NAMALWA (cell line): ENCODE measurements at places on chromosomes 5 and 9.

DNA sequence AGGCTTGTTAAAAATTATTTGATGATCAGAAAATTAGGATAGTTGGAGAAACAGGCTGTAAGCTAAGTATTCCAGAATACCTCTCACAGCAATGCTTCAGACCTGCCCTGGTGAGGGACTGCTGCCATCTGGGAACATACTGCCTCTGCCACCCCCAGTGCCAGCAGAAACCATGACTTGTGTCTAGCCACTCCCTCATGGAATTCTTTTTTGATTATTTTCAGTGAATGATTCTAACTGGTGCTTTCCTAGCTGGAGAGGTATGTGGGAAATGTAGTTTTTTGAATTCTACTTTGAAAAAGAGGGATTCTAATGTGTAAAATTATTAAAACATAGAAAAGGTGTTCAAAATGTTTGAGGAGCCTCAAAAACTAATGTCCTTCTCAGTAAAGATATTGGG, 126.3 kb downstream of the HMHB1 start:
- no peak for DNase-seq

DNA sequence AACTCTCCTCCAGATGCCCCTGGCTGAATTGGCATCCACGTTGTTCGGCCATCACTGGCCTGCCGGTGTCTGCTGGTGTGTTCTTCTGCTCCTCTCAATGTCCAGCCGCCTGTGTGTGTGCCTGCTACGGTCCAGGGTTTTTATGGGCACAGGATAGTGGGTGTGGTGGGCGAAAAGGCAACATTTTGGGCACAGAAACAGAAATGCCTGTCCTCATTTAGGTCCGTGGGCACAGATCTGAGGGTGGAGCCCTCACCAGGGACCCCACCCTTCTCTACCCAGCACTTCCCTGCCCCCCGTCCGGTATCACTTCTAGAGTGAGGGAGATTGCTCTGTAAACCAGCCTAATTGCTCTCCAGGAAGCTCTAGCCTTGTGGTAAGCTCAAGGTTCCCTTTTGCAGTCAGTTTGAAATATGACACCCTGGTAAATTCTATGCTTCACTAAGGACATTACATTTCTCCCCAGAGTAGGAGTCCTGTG, 410.1 kb downstream of the MAT2B start:
- DNase-seq: peak; percentile 92

DNA sequence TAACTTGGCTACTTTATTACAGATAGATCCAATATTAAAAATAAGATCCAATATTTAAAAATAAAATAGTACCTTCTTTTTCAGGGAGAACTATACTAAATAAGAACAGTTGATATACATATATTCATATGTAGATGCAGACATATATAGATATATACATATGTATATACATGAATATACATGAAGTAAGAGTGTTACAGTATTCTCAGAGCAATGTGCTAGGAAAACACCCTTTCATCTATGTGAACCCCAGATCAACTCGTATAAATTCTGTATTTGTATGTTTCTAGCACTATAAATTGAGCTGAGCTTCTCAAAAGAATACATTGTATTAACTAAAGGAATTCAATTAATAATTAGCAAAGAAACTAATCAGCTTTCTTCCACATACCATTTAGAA, 287.6 kb downstream of the PDE4D start:
- DNase-seq: no peak

DNA sequence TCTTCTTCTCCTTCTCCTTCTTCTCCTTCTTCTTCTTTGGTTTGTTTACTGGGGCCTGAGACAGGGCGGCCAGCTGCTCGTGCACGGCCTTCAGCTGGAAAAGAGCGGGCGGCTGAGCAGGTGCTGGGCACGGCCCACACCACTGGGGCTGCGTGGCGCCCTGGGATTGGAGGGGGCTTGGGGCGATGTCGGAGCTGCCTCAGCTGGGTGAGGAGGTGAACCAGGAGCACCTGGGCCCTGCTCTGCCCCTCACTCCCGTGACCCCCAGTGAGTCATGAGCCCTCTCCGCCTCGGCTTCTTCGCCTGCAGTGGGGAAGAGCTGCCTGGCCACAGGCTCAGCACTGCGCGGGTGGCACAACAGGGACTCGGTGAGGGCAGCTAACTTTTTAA, 14.9 kb downstream of the BRD3OS start:
- no peak for DNase-seq

DNA sequence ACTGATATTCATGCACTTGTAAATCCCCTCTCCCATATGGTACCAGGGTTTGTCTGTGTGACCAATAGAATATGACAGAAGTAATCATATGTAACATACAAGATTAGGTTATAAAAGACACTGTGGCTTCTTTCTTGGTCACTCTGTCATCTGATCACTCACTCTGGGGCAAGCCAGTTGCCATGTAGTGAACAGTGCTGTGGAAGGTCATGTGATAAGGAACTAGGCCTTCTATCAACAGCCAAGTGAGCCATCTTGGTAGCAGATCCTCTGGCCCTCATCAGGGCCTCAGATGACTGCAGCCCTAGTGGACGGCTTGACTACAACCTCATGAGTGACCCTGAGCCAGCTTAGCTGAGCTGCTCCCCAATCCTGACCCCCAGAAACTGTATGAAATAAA, 30.0 kb upstream of the MATR3 start:
- no peak for DNase-seq

DNA sequence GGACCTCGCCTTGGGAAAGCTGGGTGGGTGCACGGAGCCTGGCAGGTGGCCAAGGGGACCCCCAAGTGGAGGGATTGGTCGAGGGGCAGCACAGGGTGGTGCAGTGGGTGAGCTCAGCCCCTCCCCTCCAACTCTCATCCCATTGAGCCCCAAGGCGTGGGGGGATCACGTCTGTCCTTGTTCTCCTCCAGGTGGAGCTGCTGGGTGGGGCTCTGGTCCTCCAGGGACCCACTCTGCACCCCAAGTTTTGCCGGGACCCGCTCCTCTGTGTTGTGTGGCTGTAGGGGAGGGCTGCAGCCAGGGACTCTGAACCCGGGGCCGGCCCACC, 3.6 kb upstream of the FUT7 start:
- DNase-seq: no peak
